ENCODE measurements at places on chromosomes 16 and 17.

GRCh38 chr17:79814127-79814973, 17.5 kb upstream of the CBX8 start:
- no peak for DNase-seq

DNA sequence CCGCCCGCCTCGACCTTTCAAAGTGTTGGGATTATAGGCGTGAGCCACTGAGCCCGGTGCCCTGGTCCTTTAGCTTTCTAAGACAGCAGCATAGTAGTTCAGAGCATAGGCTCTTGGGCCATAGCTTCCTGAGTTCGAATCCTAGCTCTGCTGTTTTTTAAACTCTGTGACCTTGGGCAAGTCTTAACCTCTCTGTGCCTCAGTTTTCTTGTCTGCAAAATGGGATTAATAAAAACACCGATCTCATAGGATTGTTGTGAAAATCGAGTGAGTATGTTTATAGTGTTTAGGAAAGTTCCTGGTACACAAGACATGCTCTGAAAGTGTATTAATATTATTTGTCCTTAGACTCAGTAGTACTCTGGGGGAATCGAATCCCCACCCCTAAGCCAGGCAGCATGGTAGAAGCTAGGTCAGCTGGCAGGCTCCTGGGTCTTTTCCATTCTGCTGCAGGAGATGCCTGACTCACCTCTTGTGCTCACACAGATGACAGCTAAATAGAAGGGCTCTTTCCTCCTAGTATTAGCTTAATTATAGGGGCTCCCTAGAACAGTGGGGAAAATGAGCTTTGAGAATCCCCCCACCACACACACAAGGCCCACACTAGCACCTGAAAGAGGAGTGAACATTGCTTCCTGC, 44.1 kb downstream of the PRKCB start:
- no peak for DNase-seq

GRCh38 chr17:80529104-80529903, 15.3 kb upstream of the RPTOR start:
- no peak for DNase-seq

GRCh38 chr17:1273492-1274244, 3.4 kb downstream of the BHLHA9 start:
- no peak for DNase-seq
